Activated naive CD4-positive, alpha-beta T cell (primary cell): ENCODE measurements at places on chromosomes 1 and 21.

DNA sequence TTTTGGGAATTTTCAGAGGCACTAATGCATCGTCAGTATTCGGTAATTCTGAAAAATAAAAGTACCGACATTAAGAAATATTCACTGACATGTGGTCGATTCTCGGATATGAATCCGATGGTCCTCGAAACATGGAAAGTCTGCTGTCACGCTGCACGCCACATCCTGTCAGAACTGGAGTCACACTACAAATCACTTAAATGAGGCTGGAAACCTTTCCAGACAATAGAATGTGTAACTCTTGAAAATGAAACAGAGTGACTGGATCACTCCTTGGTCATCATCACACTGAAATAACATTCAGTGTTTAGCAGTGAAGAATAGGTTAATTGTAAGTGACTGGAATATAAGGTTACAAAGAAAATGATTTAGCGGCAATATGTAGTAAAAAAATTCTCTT lies 620.1 kb upstream of the ADAMTS5 start:
- DNase-seq: no peak

GRCh38 chr1:231883382-231883781 lies 256.8 kb downstream of the DISC1 start:
- DNase-seq: no peak

- no peak for DNase-seq
Observed at GRCh38 chr1:179872558-179872957, 5.0 kb downstream of the TOR1AIP2 start.

DNA sequence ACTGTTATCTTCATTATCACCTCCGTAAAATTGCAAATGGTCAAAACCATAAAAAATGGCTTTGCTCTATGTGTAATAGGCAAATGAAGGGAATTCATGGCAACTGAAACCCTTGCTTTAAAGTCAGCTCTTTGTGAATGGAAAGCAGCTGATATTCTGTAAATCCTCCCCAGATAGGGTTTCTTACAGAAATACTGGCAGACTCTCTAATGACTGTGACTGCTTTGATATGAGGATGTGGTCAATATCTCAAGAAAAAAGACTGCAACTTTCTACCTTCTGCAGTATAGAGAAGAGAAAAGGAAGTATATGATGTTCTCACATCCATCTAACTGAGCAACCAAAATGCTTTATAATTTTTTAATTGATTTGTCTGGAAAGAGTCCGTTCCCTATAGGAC lies 193.1 kb downstream of the ST6GALNAC3 start:
- no peak for DNase-seq

- no peak for DNase-seq
Observed at GRCh38 chr1:181013144-181013543, 9.5 kb downstream of the STX6 start.

DNA sequence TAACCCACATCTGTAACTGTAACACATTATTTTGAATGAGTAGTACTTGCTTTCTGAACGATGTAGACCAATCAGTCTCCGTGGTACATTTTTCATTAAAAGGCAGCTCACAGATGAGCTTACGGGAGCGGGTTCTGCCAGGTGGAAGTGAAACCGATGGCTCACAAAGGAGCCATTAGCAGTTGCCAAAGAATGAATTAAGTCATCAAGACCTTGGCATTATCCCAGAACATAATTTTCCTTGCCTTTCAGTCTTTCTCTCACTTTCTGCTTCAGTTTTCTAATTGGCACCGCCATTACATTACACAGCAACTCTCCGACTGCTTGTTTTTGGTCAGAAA lies 33.5 kb upstream of the UTS2 start:
- no peak for DNase-seq

DNA sequence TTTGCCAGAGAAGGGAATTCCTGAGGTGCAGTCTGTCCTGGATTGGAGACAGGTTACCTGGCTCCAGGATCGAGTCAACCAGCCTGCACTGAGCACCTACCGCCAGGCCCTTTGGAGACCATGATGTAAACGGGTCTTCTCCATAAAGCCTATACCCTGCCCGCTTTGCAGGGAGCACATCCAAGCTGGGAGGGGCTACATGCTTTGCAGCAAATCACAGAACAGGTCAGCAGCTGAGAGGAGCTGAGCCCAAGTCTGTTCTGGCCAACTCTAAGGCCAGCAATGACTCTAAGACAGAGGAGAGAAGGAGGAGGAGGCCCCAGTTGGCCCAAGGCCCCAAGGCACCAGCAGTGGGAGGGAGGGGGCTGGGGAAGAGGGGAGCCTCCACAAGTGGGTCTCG lies 15.5 kb upstream of the RSPO1 start:
- no peak for DNase-seq

- DNase-seq: no peak
Observed at GRCh38 chr1:76587212-76587611, 280.1 kb upstream of the ST6GALNAC5 start.

GRCh38 chr1:12745992-12746323 lies at the start of gene CFAP107:
Gene CFAP107 (plus strand): TSS chr1:12746200. CDS start chr1:12746431, 231 bp downstream.
- no peak for DNase-seq

- no peak for DNase-seq
Observed at GRCh38 chr1:222794656-222795474, 20.0 kb upstream of the DISP1 start.

DNA sequence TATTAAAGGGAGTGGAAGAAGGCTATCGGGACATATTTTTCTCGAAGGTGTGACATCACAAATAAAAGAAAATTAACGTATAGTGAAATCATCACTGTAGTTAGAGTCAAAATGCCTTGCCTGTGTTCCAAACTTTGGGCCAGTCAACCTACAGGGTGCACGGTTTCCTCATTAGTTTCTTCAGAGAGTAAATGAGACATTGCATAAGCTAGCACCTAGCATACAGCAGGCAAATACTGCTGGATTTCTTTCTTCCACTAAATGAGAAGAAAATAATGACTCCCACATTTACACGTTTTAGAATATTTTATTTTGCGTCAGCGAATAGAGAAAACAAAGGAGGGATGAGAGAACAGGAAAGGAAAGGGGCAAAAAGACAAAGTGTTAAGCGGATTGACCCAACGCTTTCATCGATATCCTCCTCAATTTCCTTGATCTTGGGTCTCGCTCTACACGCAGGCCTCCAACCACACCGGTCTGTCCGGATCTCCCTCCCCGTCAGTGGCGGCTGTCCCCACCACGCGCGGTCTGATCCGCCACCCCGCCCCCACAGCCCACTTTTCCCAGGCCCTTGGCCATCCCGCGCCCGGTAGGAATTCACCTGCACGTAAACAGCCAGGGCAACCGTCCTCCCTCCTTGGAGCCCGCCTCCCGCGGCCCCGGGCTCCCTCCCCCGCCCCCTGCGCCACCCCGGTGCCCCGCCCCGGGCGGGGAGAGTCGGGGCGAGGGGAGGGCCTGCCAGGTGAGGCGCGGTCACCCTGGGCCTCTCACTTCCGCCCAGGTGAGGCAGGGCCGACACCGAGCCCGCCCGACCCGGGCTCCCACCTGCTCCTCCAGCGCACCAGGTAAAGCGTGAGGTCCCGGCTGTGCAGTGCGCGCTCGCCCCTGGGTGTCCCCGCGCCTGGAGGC lies at the start of gene PATJ:
TSS of gene PATJ (plus strand) at position 770 of the 909 bp plus-strand sequence. CDS start 20,413 bp downstream, outside the sequence.
- peak; percentile 64 for DNase-seq

DNA sequence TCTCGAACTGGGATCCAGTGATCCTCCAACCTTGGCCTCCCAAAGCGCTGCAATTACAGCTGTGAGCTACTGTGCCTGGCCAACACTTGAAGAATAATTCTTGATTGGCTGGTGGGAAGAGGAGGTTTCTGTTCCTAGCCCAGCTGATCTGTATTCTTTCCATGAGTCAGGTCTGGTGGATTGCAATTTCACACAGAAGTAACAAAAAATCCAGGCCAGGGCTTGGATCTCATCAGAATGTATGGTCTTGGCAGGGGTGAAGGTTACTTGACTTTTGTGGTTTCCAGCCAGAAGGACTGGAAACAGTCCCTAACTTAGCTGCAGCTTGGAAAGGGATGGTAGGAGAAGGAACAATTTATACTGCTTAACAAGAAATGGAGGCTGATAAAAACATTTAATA lies 5.1 kb upstream of the HP1BP3 start:
- DNase-seq: no peak

DNA sequence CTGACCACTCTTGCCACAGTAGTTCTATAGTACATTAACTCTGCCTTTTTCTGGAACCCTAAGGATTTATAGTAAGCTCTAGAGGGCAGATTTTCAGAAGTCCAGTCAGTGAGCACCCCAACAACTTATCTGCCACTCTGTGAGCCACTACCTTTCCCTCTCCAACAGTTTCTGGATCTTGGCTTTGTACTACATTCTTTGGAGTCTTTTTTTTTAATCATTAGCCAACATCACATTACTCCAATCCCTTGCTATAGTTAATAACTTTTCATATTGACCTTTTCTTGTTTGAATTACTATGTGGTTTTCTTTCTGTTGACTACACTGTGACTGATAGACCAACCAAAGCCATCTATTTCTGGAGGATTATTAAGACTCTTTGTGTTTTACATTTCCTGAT lies 1596.7 kb upstream of the PRMT6 start:
- no peak for DNase-seq

DNA sequence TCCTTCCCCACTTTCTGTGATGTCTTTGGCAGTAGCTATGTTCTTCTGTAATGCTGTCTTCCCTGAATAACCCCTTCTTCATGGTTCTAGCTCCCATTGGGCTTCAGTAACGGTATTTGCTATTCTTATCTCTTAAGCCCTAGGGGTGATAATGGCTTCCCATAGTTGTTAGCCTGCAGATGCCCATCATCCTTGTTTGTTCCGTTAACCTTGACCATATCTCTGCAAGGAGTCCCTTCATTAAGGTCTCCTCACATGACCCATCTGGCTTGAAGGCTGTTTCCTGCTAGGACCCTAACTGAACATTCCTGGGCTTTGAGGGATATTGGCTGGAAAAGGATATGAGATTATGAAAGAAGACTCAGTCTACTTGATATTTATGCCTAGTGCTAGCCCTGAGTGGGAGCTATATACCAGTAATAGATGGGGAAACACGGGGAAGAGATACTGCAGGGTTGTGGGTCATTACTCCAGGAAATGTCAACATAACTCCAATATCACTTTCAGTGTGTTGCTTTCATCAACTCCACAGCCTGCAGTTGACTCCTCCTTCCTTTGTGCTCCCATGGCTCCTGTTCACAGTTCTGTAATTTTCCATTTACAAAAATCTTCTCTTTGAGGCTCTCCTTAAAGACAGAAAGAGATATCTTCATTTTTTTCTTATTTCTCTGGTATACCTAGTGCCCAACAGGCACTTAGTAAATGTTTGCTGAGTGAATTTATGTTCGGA lies 2.5 kb downstream of the MR1 start:
- DNase-seq: no peak

DNA sequence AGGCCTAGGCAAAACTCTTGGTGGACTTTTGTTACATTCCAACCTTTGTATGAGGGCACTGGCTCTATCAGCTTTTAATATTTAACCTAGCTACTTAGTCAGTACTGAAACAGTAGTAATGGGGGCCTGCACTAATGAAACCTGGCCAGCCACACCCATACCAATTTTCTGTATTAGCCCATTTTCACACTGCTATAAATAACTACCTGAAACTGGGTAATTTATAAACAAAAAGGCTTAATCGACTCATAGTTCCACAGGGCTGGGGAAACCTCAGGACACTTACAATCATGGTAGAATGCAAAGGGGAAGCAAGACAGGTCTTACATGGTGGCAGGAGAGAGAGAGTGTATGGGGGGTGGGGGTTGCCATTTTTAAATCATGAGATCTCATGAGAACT lies 245.7 kb upstream of the RGS18 start:
- DNase-seq: no peak

DNA sequence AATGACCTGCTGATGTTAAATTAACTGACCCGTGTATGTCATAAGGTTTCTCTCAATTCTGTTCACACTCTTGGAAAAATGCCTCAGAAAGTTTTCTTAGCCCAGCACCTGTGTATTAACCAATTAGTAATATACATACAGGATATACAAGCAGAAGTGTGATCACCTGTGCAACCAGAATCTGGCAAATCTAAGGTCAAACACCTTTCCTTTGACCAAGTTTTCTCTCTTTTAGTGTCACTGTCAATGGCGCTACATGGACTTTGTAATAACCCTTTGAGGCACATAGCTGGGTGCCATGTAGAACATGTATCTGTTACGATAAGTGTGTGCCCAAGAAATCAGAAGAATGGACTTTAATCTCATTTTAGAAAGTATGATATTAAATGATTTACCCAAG lies 1.1 kb downstream of the NCSTN start:
- no peak for DNase-seq

- no peak for DNase-seq
Observed at GRCh38 chr1:11651017-11651416, 3.2 kb downstream of the FBXO2 start.

DNA sequence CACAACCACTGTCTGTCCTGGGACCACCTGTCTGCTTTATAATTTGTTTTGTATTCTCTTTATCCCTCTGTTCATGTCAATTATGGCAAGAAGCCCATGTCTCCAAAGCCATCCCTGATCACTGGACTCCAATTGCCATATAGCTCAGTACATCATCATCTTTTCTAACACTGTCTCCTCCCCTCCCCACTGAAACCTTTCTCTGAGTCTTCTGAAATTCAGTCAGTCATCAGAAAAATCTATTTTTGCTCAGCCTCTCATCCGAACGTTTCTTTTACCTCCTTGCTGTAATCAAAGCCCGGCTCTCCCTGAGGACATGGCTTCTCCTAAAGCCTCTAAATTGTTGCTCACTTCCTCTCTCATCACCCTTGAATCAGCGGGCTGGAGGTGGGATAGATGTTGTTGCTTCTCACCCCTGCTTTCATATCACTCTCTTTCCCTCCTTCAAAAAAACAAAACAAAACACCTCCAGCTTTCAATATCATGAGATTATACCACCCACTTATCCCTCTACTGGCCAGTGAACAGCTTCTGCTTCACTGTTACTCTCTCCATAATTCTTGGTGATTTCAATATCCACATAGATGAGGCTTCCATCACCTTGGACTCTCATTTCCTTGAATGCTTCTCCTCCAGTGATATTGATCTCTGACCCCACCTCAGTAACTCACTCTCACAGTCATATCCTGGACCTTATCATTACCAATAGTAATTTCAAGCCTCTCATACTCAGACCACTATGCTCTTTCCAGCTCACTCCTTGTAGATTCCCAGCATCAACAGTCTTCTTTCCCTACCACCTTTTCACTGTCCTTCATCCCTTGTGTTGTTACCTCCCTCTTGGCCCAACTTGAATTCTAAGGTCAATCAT lies 27.8 kb downstream of the RAB3B start:
- DNase-seq: no peak

DNA sequence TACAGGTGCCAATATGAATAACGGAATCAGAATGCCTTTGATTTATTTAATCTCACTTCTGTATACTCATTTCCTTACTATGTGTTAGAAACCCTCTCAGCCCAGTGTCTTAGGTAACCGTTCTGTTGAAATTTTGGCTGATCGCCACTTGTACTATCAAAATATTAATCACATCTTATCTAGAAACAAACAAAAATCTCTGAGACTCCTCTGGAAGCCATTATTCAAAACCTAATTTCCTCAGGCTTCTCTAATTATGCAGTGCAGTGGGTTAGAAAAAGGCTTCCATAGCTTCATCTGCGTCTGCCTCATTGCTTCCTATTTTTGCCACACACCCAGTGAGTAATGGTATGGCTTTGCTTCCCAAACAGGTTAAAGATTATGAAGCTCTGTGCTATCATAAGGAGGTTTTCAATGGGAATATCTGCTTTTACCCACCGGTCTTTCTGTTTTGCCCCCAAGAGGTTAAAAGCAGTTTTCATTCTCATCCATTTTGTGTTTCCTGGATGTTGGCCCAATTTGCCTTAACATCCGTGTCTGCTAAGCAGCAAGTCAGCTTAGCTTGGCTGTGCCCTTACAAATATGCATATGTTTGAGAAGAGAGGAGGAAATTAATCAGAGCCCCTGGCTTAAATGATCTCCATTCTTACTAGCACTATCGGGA lies 129.6 kb downstream of the RYR2 start:
- DNase-seq: no peak

GRCh38 chr1:116666187-116667077 lies 1.1 kb downstream of the IGSF3 start:
- DNase-seq: no peak
